ENCODE measurements at places on chromosomes 7 and 10. TPM values are rescaled to one million over a fixed set of nuclear protein-coding genes. Genes with fewer than 3 reads are reported as not detected.

DNA sequence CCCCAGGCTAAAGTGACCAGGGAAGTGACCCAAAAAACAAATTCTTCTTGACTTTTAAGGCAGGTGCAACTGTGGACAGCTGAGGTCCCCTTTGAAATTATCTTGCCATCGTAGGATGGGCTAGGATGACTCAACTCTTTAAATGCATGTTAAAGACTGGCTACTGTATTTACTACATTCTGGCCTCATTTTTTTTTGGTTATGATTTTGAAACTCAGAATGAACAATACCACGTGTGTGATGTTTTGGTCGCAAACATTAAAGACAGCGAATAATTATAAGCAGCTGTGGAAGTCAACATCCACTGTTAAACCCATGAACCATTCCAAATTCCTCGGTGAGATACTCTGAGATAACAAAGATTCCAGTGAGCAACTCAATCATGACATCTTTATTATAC lies 1.2 kb upstream of the SLC13A4 start:
- DNase-seq = no peak

DNA sequence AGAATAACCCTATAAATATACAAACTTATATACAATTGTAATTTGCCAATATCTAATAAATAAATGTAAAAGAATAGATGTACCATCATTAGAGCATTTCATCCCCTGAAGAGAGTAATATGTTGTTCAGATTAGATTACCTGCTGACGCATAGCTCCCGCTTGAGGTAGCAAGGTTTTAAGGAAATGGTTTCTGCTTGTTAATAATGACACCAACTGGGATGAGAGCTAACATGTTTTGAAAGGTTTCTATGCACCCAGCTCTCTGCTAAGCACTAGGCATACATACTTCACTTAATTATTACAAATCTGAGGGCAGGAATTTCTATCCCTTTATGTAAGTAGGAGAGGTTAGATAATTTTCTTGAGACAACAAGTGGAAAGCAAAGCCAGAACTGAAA lies 1003.3 kb upstream of the SORCS1 start:
- DNase-seq = no peak

GRCh38 chr10:73730153-73730906 lies 13.8 kb upstream of the SEC24C start:
- peak; percentile 86 for DNase-seq

Gene GPR141
- not detected for polyA plus RNA-seq
